ENCODE measurements at places on chromosomes 6 and 20.

- no peak for DNase-seq
Observed at GRCh38 chr6:10156875-10157274, 258.0 kb downstream of the TFAP2A start.

GRCh38 chr6:6283746-6284145 lies 36.7 kb downstream of the F13A1 start:
- DNase-seq: no peak

DNA sequence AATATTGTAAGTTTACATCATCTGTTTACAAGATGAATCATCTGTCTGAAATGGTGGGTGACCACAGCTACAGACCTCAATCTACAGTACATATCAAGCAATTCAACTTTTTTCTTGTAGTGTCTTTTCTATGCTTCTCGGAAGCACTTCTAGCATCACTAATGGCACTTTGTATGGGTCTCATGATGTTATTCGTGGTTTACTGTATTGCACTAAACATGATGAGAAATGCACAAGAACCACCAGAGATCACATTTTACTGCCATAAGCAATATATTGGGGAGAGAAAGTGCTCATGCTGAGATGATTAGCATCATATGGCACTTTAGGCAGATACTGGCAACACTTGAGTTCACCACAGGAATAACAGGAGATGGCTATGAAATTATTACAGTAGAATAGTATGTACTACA lies 15.4 kb upstream of the BTBD3 start:
- DNase-seq: no peak

GRCh38 chr20:61927193-61927825 lies 138.4 kb downstream of the TAF4 start:
- no peak for DNase-seq

GRCh38 chr6:143811501-143812157 lies 31.5 kb upstream of the LTV1 start:
- DNase-seq: no peak

GRCh38 chr6:29917857-29918256 lies 24.5 kb upstream of the HLA-A start:
- no peak for DNase-seq

- peak; percentile 33 for DNase-seq
Observed at GRCh38 chr6:138692978-138693909, 80.3 kb upstream of the CCDC28A start.

- no peak for DNase-seq
Observed at GRCh38 chr6:50708664-50709365, 4.5 kb upstream of the TFAP2D start.

DNA sequence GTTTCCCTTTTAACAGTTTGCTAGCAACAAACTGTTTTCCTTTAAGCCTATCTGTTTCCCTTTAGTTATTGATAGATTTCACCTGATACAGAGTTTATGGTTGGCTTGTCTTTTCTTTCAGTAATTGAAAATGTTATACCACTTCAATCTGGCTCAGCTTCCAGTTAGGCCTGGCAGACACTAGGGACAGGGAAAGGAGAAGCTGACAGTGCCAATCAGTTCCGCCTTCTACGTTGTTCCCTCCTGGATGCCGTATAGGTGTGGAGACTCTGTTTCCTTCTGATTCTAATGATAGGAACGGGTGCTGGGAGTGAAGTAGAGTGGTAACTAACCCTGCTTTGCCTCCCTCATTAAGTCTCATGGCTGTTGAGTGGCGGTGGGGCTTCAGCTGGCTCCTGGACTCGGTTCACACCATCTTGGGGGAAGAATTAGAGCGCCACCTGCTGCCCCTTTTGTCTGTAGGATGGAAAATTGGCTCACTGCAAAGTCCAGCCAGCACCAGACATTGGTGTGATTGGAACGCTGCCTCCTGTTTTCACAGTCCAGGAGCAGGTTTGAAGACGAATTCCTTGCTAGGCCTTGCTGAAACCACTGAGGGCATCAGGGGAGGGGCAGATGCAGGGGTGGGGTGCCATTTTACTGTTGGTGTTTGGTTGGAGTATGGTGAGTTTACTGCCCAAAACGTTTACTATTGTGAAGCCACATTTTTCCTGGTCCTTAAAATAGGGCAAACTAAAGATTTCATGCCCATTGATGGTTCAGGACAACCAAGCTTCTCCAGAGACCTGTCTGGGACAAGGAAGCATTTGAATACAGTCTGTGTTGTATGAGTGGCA lies 1729.5 kb downstream of the GRIK2 start:
- DNase-seq: no peak

GRCh38 chr20:50467718-50468356 lies 42.3 kb upstream of the PTPN1 start:
- no peak for DNase-seq

DNA sequence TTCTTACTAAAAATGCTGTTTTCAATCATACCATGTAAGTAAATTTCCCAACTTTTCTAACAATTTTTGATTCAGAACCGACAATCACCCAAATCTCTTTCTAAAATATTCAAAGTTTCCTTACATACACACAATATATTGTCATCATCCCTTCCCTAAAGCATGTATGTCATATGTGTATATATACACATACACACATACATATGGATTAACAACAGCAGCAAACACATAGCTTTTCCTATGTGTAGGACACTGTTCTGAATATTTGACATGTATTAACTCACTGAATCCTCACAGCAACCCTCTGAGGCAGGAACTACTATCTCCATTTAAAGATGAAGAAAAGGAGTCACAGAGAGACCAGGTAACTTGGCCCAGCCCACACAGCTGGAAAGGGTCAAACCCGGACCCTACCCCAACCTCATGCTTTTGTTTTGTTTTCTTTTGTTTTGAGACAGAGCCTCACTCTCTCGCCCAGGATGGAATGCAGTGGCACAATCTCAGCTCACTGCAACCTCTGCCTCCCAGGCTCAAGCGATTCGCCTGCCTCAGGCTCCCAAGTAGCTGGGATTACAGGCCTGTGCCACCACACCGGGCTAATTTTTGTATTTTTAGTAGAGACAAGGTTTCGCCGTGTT lies 7.2 kb downstream of the FYN start:
- DNase-seq: no peak

DNA sequence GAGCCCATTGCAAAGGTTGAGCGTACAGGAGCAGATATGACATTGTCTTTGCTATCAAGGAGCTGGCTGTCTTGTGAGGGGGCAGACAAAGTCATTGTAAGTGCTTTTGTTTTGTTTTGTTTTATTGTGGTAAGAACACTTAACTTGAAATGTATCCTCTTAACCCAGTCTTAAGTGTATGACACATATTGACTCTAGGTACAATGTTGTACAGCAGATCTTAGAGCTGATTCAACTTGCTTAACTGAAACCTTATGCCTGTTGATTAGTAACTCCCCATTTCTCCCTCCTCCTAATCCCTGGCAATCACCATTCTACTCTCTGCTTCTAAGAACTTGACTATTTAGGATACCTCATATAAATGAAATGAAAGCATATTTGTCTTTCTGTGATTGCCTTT lies 429.0 kb downstream of the BMP2 start:
- no peak for DNase-seq

DNA sequence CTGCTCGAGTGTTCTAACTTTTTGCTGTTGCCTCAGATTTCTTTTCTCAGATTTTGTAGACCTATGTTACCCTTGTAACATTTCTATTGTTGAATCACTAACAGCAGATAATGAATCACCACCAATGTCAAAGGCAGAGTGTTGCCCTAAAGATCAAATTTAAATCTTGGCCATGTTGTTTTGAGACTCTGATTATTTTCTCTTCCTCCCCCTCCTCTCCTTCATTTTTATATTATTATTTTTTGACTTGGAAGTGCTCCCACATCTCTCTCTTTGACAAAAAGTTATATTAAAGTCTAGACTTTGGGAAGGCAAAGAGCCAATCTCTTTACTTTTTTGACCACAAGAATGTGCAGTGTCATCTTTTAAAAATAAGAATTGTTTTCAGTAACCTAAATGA lies 422.7 kb downstream of the NKAIN2 start:
- DNase-seq: no peak

GRCh38 chr6:26365633-26365995 lies 616 bp downstream of the BTN3A2 start:
- DNase-seq: no peak

DNA sequence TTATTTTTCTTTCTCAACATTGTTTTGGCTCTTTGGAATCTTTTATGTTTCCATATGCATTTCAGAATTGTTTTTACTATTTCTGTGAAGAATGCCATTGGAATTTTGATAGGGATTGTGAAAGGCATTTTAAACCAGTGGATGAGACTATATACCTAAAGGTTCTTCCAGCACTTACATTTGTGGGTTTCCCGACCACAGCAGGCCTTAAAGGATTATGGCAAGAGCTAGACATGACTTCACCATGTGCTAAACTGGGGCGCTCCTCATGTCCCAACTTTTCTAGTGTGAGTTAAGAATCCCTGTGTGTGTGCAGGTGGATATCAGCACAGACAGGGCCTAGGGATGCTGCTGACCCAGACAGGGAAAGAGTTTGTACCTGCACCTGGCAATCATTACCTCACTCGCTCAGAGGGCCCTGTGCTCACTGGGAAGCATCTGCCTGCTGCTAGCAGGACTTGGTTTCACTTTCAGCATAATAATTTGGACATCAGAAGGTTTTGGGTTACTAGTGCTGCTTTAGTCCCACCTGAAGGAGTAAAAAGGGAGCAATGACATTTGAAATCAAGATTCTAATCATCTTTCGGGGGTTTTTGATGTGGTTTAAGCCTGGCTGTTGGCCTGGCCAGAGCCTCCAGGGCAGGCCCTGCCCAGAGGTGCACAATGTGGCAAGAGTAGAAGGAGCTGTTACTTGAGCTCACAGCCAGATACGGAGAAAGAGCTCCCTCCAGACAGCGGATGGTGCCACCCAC lies 137.1 kb downstream of the CDC5L start:
- no peak for DNase-seq

DNA sequence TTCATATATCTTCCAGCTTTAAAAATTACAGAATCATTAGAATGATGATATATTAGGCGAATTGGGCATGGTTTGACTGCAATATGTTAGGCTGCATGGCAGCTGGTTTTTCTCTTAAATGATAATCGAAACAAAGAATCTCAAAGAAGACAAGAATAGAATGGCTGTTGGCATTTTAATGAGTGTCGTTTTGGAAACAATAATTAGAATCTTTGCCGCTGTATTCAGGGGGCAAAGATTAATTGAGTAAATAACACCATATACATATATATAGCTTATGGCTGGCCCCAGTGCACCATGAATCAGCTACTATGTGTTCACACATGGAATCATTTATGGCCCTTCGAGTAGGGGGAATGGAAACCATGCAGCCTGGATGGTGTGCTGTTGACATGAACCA lies 216.2 kb downstream of the RNF144B start:
- DNase-seq: no peak

GRCh38 chr6:15745781-15746180 lies 83.0 kb upstream of the DTNBP1 start:
- no peak for DNase-seq

Data from D721Med (cell line).